ENCODE measurements at places on chromosomes 7 and 10.

GRCh38 chr10:5958675-5959074 lies 18.7 kb downstream of the IL15RA start:
- no peak for DNase-seq

DNA sequence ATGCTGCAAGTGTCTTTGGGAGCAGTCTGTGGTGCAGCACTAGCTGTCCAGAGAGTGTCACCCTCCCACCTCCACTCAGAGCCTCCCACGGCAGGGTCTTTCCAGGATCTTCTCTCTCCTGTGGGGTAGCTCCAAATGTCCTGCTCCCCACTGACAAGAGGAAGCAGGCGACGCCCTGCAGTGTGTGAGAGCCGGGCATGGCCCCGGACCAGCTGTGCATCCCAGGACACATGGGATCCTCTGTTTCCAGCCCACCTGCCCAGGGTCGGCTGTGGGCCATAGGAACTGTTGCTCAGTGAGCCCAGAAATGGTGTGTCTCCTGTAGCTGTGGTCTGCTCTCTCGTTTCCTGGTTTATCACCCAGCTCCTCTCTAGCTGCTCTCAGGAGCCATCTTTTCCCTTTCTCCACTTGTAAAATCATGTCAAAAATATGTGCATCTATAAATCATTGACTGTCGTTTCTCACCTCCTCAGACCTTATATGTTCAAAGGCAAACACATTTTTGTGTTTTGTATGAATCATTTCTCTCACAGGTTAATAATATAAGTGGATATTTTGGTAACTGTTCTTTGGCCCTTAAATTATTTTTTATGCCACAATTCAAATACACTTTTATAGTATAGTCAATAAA lies 74.9 kb downstream of the VWC2 start:
- no peak for DNase-seq

DNA sequence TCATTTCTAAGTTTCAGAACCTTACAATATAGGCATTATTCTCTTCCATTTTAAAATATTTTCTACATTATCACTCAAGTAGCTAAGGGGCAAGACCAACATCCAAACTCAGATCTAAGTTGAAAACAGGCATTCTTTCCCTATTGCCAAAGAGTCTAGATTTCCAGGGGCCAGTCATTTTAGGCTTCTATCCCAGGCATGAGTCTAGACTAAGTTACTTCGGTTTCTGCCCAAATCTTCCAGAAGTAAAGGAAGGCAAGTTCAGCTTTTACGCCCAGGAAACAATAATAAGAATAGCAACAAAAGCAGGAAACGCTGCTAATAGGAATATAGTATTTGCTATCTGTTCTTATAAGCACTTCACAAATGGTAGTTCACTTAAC lies 189.9 kb downstream of the DGKI start:
- no peak for DNase-seq

DNA sequence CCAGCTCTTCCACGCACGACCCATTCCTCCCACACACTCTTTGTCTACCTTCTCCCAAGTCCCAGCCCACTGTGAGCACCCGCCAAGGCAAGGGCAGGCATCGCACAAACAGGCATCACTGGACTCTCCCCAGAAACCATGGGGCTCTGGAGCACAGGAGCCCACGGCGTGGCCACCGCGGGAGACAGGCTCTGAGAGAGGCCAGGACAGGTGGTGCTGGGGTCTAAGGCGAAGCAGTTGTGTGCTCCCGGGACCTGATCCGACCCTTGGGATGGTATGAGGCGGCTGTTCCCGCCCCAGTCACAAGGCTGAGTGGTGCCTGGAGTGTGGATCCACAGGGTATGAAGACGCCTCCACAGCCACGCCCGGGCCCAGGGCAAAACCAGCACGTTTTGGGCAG lies 156.9 kb downstream of the MAD1L1 start:
- no peak for DNase-seq

GRCh38 chr7:130187360-130187759 lies 17.8 kb downstream of the TMEM209 start:
- DNase-seq: no peak

GRCh38 chr10:95242581-95243317 lies 48.1 kb downstream of the PDLIM1 start:
- DNase-seq: peak; percentile 68

GRCh38 chr7:123939784-123940183 lies 14.7 kb downstream of the SPAM1 start:
- no peak for DNase-seq

- peak; percentile 29 for DNase-seq
Observed at GRCh38 chr10:125206623-125207022, 46.3 kb upstream of the CTBP2 start.

GRCh38 chr7:87152897-87153641 lies 816 bp downstream of the DMTF1 start:
- DNase-seq: peak; percentile 10

DNA sequence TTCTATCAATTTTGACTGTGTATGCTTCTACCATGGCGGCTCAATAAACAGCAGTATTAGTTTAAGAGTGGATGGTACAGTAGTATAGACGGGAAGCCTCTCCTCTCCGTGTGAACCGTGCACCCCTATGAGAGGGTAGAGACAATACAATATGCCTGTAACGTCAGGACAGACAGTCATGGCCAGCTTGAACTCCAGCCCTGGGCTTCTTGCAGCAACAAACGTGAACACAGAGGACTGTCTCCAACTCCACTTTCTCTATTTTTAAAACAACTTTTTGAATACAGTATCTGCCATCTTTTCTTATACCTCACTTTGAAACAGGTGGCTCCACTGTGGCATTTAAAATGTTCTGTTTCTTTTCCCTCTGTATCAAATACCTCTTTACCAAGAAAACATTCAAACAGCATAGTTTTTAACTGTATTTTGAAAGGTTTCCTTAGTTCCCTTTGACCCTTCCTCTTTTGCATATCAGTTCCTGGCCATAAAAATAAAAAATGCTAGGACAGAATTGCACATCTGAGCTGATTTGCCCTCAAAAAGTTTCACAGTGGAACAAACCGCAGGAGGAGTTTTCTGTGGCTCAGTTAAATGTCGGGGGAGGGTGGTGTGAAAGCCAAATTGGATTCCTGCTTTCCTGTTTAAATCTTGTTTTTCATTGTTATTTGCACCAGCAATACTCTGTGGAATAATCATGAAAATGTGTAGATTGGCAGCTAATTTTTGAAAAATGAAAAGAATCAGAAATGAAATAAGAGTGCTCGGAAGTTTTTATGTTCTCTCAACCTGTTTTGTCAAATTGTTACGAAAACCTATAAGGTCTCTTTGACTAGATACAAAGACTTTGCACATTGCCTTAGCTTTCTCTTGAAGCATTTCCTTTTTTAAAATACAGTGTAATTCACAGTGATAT lies 8.0 kb downstream of the IKZF1 start:
- no peak for DNase-seq

DNA sequence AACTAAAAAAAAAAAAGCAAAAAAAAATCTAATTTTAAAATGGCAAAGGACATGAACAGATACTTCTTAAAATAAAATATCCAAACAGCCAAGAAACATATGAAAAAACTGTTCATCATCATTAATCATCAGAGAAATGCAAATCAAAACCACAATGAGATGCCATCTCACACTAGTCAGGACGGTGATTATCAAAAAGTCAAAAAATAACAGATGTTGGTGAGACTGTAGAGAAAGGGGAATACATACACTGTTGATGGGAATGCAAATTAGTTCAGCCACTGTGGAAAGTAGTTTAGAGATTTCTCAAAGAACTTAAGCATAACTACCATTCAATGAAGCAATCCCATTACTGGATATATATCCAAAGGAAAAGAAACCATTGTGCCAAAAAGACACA lies 30.2 kb downstream of the COBL start:
- no peak for DNase-seq

GRCh38 chr10:120396228-120396627 lies 60.8 kb upstream of the PLPP4 start:
- no peak for DNase-seq

- DNase-seq: peak; percentile 99
Observed at GRCh38 chr7:18866359-18867036, 250.9 kb downstream of the TWIST1 start.

- DNase-seq: no peak
Observed at GRCh38 chr10:101284744-101285463, 55.6 kb upstream of the LBX1 start.

GRCh38 chr10:3783682-3784432 lies 1.2 kb downstream of the KLF6 start:
- peak; percentile 81 for DNase-seq

DNA sequence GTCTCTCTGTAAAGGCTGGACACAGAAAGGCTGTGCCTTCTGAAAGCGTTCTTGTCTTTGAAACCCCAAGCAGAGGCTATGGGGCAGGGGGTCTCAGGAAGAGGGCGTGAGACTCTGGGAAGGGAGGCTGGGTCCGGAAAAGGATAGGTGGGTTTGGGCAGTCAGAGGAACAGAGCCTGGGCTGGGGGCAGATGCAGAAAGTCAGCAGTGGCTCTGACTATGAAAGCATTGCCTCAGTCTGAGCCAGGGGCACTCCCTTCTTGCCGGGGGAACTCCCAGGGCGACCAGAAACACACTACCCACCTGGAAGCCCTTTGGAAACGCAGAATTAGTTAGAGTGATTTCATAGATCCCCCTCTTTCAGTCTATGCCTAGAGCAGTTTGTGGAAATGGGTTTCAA lies 72.0 kb downstream of the VWA2 start:
- no peak for DNase-seq

- no peak for DNase-seq
Observed at GRCh38 chr10:123792248-123792978, 99.2 kb downstream of the CPXM2 start.

DNA sequence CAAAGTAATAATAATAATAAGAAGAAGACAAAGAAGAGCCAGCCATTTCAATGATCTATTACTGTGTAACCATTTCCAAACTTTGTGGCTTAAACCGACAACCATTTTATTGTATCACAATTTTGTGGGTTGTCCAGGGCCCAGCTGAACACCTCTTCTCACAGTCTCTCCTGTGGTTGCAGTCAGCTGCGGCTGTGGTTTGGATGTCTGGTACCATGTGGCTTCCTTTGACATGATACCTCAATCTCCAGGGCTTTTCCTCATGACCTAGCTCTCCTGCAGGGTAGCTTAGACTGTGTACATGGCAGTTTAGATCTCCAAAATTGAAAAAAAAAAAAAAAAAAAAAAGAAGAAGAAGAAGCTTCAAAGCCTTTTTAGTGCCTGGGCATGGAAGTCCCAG lies 72.6 kb upstream of the NFKB2 start:
- peak; percentile 53 for DNase-seq

GRCh38 chr10:30589441-30589840 lies 40.1 kb downstream of the LYZL2 start:
- no peak for DNase-seq

GRCh38 chr10:108078263-108078662 lies 913.8 kb upstream of the SORCS1 start:
- no peak for DNase-seq

DNA sequence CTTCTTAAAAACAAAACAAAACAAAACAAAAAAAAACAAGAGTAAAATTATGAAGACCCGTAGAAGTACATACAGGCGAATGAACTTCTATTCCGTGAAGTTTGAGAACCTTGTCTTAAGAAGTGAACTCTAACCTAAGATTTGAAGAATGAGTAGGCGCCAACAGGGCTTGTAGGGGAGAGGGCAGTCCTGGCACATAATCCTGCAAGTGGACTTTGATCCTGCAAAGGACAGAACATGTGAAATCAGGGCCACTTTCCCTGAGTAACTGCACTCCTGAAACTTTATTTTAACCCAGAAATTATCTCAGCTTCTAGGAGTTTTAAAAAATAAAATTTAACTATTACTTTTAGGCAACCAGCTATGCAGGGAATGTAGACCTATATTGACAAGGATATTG lies 62.0 kb downstream of the GNAT3 start:
- DNase-seq: no peak

- DNase-seq: peak; percentile 38
Observed at GRCh38 chr10:23399701-23400144, 39.2 kb upstream of the OTUD1 start.

- no peak for DNase-seq
Observed at GRCh38 chr7:90563286-90563685, 32.8 kb upstream of the CDK14 start.

- DNase-seq: no peak
Observed at GRCh38 chr10:117553142-117553814, 10.7 kb downstream of the EMX2 start.

GRCh38 chr7:68840991-68841390 lies 757.3 kb upstream of the AUTS2 start:
- DNase-seq: peak; percentile 81

- DNase-seq: no peak
Observed at GRCh38 chr10:100650693-100651092, 94.7 kb upstream of the PAX2 start.

DNA sequence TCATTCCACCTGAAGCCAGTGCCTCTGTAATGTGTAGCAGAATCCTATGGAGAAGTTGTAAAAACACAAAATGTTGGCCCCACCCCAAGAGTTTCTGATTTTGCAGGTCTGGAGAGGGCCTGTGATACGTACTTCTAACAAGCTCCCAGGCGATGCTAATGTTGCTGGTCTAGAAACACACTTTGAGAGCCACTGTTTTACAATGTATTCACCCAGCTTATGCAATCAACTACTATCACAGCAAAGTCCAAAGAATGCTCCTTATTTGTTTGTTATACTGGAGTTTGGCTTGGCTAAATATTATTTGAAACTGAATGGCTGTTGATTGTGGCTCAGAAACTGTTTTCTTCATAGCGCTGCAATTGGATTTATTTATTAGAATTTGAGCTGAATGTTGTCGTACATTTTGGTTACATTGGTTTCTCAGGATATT lies 44.3 kb downstream of the DNAJB9 start:
- DNase-seq: no peak

DNA sequence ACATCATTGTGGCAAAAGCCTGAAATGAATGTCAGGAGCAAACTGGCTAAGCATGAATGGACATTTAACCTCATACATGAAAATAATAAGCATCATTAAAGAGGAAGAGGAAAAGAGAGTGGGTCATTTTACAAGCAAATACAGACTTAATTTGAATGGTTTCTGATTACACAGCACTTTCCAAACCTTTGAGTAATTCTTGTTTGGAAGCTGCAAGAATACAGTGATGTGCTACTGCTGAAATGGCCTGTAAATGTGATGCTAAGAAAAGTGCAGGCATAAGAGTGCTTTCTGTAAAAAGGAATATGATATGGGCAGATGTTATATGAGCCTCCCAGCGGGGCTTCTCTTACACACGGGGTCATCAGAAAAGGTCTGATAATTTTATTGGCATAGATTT lies 30.2 kb downstream of the TAS2R16 start:
- no peak for DNase-seq

DNA sequence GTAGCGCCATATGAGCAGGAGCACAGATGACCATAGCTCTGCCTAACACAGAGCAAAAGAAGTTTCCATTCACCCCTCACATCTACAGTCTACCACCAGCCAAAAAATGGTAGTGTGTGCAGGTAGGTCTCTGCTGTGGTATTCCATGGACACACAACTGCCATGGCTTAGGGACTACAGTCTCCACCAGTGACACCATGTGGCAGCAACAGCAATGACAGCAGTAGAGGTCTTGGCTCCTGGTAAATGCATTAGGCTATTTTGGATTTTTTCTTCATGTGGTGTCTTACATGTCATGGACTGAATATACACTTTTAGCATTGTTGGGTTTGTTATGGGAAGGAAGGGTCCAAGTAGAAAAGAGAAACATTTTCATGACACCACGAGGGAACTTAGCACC lies 70.1 kb upstream of the CABCOCO1 start:
- no peak for DNase-seq

GRCh38 chr10:131075218-131075770 lies 236.2 kb downstream of the TCERG1L start:
- DNase-seq: no peak
